Gastroesophageal sphincter (tissue), 4 donors: ENCODE measurements at places on chromosomes 3 and 15. TPM values are rescaled to one million over a fixed set of nuclear protein-coding genes. Genes with fewer than 3 reads are reported as not detected.

DNA sequence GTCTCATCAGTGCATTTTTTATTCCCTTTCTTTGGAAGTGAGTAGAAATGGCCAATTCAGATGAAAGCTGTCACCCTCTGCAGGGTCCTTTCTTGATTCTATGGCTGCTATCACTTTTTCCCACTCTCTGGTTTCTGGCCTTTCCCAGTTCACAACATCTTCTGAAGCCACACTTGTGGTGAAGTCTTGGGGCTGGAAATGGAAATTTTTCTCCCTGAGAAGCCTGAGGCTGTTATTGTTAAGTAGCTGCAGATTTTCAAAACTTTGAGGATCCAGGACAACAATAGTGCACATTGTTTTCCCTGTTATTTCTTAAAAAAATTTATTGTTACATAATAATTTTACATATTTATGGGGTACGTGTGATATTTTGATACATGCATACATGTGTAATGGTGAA, 250.3 kb upstream of the RASGRP1 start:
- no peak overlapping the region for H3K4me3 ChIP-seq
- no peak overlapping the region for H3K27ac ChIP-seq
- ATAC-seq = no peak
- H3K36me3 ChIP-seq = no peaks in the 10 kb centered on the region
- H3K27me3 ChIP-seq = no peaks in the 10 kb centered on the region

GRCh38 chr3:189702066-189702646, 71.0 kb downstream of the TP63 start:
- no peaks in the 10 kb centered on the region for H3K27me3 ChIP-seq
- no peak for ATAC-seq
- no peak overlapping the region for H3K27ac ChIP-seq
- H3K4me3 ChIP-seq = no peak overlapping the region
- no peaks in the 10 kb centered on the region for H3K4me1 ChIP-seq

DNA sequence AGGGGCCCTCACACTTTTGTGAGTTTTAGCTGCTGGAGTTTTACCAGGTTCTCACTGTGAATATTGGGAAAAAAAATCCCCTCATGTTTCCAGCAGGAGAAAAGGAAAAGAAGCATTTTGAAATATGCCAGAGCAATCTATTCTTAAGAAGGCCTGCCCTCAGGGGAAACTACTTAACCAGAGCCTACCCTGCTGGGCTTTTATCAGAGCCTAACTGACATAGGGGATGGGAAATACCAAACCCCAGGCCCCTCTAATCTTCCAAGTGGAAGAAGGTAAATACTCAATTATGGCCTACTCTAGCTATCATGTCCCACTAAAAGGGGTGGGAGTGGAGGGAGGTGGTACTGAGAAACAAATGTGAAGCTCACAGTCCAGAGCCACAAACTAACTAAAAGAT, 68.7 kb upstream of the NMNAT3 start:
- H3K4me1 ChIP-seq = no peaks in the 10 kb centered on the region
- H3K4me3 ChIP-seq = no peak overlapping the region
- no peaks in the 10 kb centered on the region for H3K27me3 ChIP-seq
- ATAC-seq = no peak
- no peak overlapping the region for H3K27ac ChIP-seq

DNA sequence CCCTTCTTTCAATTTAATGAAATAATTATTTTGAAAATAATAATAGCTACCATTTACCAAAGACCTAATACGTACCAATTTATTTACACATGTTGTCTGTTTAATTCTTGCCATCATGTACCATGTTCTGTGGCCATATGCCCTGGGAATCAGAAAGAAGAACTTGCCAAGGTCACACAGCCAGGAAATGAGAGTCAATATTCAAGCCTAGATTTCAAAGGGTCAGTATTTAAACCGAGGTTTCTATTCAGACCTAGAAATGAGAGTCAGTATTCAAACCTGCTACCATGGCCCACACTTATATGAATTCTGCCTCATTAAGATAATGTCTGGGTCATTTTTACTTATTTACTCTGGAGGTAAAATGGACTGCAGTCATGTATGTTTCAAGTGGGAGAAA, 103.6 kb upstream of the TBL1XR1 start:
- H3K36me3 ChIP-seq = no peaks in the 10 kb centered on the region
- ATAC-seq = no peak
- H3K27ac ChIP-seq = no peak overlapping the region
- H3K4me1 ChIP-seq = no peaks in the 10 kb centered on the region

- H3K27ac ChIP-seq = no peak overlapping the region
- H3K27me3 ChIP-seq = peaks cover 25% of the 10 kb centered on the region
- no peak for ATAC-seq
- H3K4me3 ChIP-seq = no peak overlapping the region
- H3K4me1 ChIP-seq = peaks cover 14% of the 10 kb centered on the region
Measured at GRCh38 chr15:73839699-73840377, 33.5 kb upstream of the TBC1D21 start.

DNA sequence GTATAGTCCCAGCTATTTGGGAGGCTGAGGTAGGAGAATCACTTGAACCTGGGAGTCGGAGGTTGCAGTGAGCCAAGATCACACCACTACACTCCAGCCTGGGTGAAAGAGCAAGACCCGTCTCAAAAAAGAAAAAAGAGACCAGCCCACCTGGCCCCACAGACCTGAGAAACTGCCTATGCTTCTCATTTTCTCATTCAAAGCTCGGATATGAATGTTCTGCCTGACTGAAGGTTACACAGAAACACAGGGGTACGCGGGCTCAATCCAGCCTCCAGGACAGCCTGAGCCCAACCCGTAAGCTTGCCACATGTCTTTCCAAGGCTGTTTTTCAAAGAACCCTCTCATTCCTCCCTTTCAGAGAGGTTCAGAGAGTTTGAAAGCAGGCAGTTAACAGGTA, 9.7 kb upstream of the LRRC15 start:
- no peak for ATAC-seq
- no peaks in the 10 kb centered on the region for H3K4me1 ChIP-seq
- no peak overlapping the region for H3K27ac ChIP-seq
- no peaks in the 10 kb centered on the region for H3K36me3 ChIP-seq
- peaks cover 53% of the 10 kb centered on the region for H3K27me3 ChIP-seq

- no peak for ATAC-seq
- no peak overlapping the region for H3K27ac ChIP-seq
- H3K36me3 ChIP-seq = no peaks in the 10 kb centered on the region
- no peak overlapping the region for H3K4me3 ChIP-seq
Measured at GRCh38 chr15:65528461-65529060, 1.7 kb upstream of the HACD3 start.

GRCh38 chr3:194204042-194204987, 68.4 kb downstream of the HES1 start:
- no peak for ATAC-seq
- no peak overlapping the region for H3K27ac ChIP-seq
- no peaks in the 10 kb centered on the region for H3K4me1 ChIP-seq
- H3K36me3 ChIP-seq = no peaks in the 10 kb centered on the region
- peaks cover 22% of the 10 kb centered on the region for H3K27me3 ChIP-seq
- H3K4me3 ChIP-seq = peak overlapping the region; percentile 41

- peaks cover 94% of the 10 kb centered on the region for H3K36me3 ChIP-seq
- ATAC-seq = no peak
- no peak overlapping the region for H3K4me3 ChIP-seq
- no peaks in the 10 kb centered on the region for H3K4me1 ChIP-seq
- H3K27me3 ChIP-seq = no peaks in the 10 kb centered on the region
Measured at GRCh38 chr15:43524254-43524845, 6.9 kb downstream of the MAP1A start.

GRCh38 chr15:27983496-27983895, 115.6 kb downstream of the OCA2 start:
- H3K4me1 ChIP-seq = no peaks in the 10 kb centered on the region
- no peak overlapping the region for H3K4me3 ChIP-seq
- ATAC-seq = no peak

GRCh38 chr3:50323614-50324199, 1.2 kb upstream of the HYAL2 start:
- H3K4me3 ChIP-seq = peak overlapping the region; percentile 89
- H3K27ac ChIP-seq = peak overlapping the region; percentile 94
- peaks cover 32% of the 10 kb centered on the region for H3K36me3 ChIP-seq
- H3K4me1 ChIP-seq = peaks cover 47% of the 10 kb centered on the region
- ATAC-seq = peak; percentile 14

- peaks cover 57% of the 10 kb centered on the region for H3K36me3 ChIP-seq
- no peaks in the 10 kb centered on the region for H3K27me3 ChIP-seq
- ATAC-seq = no peak
- peak overlapping the region; percentile 79 for H3K27ac ChIP-seq
- H3K4me3 ChIP-seq = no peak overlapping the region
- H3K4me1 ChIP-seq = peaks cover 56% of the 10 kb centered on the region
Measured at GRCh38 chr3:124770336-124771082, 40.3 kb downstream of the UMPS start.

DNA sequence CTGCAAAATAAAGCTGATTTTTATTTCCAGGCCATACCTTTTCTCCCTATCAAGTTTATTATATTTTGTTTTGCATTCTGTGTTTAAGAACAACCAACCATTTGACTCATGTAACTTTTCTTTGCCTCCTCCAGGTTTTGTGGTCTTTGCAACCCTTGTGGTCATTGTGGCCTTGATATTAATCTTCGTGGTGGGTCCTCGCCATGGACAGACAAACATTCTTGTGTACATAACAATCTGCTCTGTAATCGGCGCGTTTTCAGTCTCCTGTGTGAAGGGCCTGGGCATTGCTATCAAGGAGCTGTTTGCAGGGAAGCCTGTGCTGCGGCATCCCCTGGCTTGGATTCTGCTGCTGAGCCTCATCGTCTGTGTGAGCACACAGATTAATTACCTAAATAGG, 27.6 kb downstream of the NIPA2 start:
- ATAC-seq = no peak
- H3K4me3 ChIP-seq = no peak overlapping the region
- no peaks in the 10 kb centered on the region for H3K27me3 ChIP-seq
- peaks cover 15% of the 10 kb centered on the region for H3K4me1 ChIP-seq
- H3K27ac ChIP-seq = no peak overlapping the region

DNA sequence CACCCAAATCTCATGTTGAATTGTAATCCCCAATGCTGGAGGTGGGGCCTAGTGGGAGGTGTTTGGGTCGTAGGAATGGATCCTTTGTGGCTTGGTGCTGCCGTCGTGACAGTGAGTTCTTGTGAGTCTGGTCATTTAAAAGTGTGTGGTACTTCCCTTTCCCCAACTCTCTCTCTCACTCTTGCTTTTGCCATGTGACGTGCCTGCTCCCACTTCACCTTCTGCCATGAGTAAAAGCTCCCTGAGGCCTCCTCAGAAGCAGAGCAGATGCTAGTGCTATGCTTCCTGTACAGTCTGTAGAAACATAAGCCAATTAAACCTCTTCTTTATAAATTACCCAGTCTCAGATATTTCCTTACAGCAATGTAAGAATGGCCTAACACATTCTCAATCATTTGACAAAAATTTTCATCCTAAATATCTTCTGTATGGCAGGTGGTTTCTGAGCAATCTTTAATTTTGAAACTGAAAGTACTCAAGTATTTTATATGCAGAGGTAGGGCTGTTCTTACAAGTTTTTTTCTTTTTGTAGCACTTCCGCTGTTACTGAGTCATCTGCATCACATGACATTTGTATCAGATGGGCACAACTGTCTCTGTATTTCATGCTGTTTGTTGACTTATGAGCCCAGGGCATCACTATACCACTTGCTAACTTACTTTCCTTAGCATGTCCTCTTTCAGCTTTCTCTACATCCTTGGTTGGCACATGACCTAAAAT, 8.8 kb downstream of the RPL39L start:
- peak; percentile 36 for ATAC-seq
- H3K4me1 ChIP-seq = no peaks in the 10 kb centered on the region
- H3K27me3 ChIP-seq = no peaks in the 10 kb centered on the region
- H3K4me3 ChIP-seq = no peak overlapping the region
- H3K27ac ChIP-seq = peak overlapping the region; percentile 41

DNA sequence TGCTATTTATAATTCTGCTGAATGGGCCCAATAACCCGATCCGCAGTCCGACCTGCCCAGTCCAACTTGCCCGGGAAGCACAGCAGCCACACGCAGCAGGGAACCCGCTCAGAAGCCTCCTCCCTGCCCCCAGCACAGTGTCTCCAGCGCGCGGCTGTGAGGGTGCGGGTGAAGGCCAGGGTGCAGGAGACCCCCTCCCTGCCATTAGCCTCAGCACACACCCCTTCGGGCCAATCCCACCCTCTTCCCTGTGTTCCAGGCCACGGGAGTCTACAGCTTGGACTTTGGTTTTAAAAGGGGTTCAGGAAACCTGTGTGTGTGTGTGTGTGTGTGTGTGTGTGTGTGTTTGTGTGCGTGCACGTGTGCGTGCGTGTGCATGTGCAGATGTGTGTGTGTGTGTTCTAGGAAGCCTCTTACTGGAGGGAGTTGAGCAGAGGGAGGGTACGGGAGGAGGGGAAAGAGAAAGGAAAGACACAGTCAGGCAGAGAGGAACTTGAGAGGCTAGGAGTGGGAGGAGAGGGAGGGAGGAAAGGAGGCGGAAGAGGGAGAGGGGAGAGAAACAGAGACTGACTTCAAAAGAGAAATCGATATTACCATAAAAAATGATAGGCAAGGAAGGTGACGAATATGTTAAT, 34.2 kb downstream of the ATP2B2 start:
- no peak overlapping the region for H3K4me3 ChIP-seq
- H3K4me1 ChIP-seq = no peaks in the 10 kb centered on the region
- H3K27ac ChIP-seq = no peak overlapping the region
- peaks cover 84% of the 10 kb centered on the region for H3K27me3 ChIP-seq

- ATAC-seq = no peak
- H3K36me3 ChIP-seq = no peaks in the 10 kb centered on the region
- no peak overlapping the region for H3K27ac ChIP-seq
- H3K4me3 ChIP-seq = no peak overlapping the region
- H3K27me3 ChIP-seq = no peaks in the 10 kb centered on the region
Measured at GRCh38 chr3:62559831-62560445, 186.6 kb upstream of the FEZF2 start.

LTK gene
- 0.16 TPM for total RNA-seq

PTPRG gene
- total RNA-seq = 56.2 TPM

NXPE3 gene
- 32.8 TPM for total RNA-seq

GPR15 gene
- total RNA-seq = not detected

HTR3E gene
- total RNA-seq = not detected

STRC gene
- not detected for total RNA-seq
